Activated T-helper 1 cell treated with anti-CD3 and anti-CD28 coated beads, Interleukin-12 subunit alpha, Interleukin-12 subunit beta, Interleukin-2, Interleukin-4 antibody, amounts not matched to agents 30 ng/mL and 10 ng/mL and 1 ng/mL, durations not matched to agents 14 hours and 24 hours and 36 hours (primary cell): ENCODE measurements at places on chromosomes 12 and 14.
A peak's percentile ranks its signal among the peaks of the same experiment; 100 is the strongest.

DNA sequence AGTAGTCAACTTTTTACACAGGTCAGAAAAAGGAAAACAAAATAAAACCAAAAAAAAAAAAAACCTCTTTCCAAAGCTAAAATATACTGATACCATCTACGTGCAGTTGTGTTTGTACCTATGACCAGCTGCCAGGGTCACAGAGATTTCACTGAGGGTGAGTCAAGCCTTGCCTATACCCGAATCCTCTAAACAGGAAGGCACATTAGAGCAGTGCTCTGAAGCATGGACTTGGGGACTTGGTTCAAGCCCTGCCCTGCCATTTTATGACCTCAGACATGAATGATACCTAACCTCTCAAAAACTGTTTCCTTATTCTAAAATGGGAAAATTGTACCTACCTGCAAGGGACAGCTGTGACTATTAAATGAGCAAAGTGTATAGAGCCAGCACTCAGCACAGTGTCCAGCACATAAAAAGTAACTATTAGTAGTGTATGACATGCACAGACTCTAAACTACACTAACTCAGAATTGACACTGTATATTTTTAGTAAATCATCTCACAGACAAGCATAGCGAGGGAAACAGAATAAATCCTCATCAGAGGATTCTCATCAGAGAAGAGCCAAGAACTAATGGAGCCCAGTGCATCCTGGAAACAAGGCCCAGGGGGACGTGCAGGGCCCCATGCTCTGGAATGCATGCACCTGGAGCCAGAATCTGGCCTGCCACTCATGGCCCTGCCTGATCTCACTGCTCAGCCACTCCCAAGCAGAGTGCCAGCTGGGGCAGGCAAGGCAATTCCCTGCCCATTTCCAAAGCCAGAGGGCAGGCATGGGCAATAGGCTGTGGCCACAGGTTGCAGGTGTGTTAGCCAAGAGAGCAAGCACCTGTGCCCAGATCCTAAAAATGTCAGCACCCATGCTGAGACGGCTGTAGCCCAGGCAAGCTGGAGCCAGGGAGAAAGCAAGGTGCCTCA is 57.0 kb downstream of the NT5DC3 start:
- DNase-seq, result no peak

DNA sequence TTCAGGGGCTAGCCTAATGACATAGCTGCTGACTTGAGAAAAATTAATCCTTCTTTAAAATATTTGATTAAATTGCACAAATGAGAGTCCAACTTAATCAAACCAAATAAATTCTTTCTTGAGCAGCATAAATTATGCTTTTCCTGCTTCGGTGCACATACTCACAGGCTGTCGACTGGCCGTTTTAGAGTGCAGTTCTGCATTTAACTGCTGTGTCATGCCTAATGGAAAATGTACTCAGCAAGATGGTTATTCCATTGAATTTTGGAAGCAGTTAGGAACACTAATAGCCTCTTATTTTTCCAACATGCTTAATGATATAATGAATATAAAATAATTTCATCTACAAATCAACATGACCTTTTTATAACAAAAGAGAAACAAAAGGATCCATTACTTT is 266.1 kb upstream of the LRIG3 start:
- DNase-seq, result no peak

GRCh38 chr14:39491134-39491571 is 58.9 kb upstream of the FBXO33 start:
- DNase-seq, result no peak

GRCh38 chr12:113030875-113031525 is 25.5 kb upstream of the DTX1 start:
- DNase-seq, result no peak

DNA sequence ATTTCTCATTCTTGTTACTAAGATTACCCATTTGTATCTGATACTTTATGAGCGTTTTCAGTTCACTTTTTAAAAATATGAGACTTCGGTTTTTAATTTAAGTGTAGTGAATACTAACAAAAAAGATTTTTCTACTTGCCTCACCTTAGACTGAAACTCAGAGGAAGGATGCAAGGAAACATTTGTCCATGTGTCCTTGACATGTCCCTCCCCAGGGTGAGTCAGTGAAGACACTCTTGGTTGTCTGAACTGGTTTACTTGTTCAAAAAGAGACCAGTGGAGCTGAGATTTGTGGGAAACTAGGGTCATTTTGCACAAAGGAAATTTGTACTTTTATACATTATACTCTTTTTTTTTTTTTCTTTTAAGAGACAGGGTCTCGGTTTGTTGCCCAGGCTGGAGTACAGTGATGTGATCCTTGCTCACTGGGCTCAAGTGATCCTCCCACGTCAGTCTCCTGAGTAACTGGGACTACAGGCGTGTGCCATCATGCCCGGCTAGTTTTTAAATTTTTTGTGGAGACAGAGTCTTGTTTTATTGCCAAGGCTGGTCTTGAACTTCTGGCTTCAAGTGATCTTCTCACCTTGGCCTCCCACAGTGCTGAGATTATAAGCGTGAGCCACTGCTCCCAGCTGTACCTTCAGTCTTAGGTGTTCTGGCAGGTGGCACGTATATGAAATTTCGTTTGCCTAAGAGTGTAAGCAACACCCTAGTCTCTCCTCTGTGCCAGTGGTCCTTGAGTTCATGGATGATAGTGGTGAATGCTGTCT is 56.7 kb downstream of the PPFIBP1 start:
- no peak for DNase-seq

- DNase-seq, result no peak
Measured at GRCh38 chr12:41264281-41264680, 76.2 kb downstream of the PDZRN4 start.

DNA sequence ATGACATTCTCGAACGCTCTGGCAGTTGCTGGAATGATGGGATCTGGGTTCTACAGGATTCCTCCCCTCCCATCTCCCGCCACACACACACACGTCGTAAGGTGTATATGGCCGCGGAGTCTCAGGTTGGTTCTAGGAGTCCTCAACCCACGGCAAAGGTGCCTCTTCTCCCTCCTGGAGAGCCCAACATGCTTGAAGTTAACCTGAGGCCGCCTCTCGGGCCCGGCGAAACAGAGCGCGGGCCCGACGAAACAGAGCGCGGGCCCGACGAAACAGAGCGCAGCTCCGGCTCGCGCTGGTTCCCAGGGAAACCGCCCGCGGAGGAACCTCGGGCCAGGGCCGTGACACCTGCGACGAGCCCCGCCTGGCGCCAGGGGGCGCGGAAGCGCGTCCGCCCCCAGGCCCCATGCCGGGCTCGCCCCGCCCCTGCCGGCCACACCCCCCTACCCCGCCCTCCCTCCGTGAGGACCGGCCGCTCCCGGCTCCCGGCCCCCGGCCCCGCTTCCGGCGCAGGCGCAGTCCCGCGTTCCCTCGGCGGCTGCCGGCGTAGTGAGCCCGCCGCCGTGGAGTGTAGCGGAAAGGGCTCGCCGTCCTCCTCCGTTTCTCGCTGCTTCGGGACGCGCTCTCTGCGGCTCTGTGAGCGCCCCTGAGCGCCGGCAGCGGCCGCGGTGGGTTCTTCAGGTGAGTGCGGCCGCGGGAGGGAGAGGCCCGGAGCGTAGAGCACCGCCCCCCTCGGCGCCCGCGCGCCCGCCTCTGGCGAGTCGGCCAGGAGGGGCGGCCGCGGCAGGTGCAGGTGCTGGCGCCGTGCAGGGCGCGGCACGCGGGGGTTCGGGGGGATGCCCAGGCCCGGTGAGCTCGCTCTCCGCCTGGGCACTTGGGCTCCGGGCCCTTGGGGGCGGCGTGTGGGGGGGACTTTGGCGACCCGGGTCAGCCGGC is at the start of gene RAB3IP:
RAB3IP (plus strand) TSS at position 510 of the 936 bp plus-strand sequence. CDS start 16,549 bp downstream, outside the sequence.
- DNase-seq, result peak; percentile 88
